AG08396 (cell line): ENCODE measurements at places on chromosomes 5 and 9.

DNA sequence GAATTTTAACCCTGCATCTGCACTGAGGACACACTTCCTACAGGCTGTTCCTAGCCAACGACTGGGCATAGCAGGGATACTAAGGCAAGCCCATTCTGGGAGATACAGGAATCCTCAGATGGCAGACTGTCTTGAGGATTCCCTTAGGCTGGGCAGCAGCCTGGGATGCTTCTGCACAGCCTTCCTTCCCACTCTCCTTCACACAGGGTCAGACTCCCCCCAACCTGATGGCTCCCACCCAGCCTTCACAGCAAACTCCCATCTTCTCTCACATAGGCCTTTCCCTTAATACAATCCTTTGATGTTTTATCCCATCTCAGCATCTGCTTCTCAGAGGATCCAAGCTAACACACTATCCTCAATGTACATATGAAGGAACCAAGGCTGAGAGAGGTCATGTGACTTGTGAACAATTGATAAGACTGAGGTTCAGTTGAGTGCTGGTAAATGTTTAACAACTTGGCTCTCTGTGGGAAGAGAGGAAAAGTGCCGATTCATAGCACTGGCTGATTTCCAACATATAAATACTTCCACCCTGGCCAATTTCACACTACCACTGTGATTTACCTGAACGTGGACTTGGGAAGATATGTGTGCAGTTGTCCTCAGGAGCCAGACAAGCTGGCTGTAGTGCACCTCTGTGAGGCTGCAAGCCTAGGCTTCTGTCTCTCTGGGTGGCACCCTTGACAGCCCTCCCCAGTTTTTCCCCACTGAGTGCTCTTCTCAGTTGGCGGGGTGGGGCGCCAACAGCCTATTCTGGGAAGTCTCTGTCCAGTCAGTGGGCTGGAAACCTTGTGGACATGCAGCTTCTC lies 120.2 kb upstream of the TRIM32 start:
- DNase-seq = no peak

- peak; percentile 10 for DNase-seq
Measured at GRCh38 chr9:32344551-32345182, 39.8 kb upstream of the ACO1 start.

DNA sequence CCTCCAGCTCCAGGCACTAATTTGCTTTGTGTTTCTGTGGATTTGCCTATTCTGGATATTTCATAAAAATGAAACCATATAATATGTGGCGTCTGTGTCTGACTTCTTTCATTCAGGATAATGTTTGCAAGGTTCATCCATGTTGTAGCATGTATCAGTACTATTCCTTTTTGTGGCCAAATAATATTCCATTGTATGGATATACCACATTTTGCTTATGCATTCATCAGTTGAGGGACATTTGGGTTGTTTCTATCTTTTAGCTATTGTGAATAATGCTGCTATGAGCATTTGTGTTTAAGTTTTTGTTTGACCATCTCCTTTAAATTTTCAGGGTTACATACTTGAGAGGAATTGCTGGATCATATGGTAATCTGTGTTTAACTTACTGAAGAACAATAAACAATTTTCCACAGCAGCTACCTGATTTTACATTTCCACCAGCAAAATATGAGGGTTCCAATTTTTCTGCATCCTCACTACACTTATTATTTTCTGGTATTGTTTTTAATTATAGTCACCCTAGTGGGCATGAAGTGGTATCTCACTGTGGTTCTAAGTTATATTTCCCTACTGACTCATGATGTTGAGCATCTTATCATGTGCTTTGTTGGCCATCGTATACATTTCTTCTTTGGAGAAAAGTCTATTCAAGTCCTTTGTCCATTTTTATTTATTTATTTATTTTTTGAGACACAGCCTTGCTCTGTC lies 63.9 kb downstream of the GCNT4 start:
- DNase-seq = no peak

DNA sequence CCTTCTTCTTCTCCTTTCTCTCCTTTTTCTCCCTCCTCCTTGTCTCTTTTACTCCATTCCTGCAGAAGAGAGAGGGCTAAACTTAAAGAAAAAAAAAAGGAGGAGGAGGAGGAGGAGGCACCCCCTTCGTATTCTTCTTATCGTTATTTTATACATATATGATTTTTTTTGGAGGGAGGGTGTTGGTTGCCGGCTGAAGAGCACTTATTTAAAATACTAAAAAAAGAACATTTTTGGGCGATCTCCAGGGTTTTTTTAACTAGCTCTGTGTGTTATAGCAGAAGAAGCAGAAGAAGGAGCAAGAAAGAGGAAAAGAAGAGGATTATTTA lies 381 bp downstream of the NR2F1 start:
- DNase-seq = no peak
